Stimulated activated CD8-positive, alpha-beta memory T cell treated with anti-CD3 and anti-CD28 coated beads, Interleukin-7, amount 100 ng/mL, for 1 hour (primary cell): ENCODE measurements at places on chromosomes 3 and 15.

- DNase-seq: no peak
These were observed 3.2 kb upstream of the CNOT10 start for GRCh38 chr3:32681811-32682210.

GRCh38 chr3:131360191-131360755 is 21.3 kb upstream of the NUDT16 start:
- DNase-seq: no peak

GRCh38 chr3:88912294-88912877 is 195.0 kb upstream of the EPHA3 start:
- no peak for DNase-seq

DNA sequence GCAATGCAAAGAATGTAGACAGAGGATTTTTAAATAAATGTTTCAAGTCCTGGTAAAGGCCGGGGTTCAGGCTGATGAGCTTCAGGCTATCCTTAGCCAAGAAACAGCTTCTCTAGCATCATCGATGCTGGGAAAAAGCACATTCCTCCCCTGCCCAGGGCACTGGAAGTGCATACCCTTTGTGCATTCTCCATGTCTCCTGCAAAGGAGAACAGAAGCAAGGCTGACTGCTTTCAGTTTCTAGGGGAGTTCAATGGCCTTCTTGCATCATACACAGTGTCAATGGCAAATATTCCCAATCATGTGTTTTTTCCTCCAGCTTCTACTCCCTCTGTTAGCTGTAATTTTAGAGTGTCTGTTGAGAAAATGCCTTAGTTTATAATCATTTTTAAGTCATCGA is 59.9 kb downstream of the GPR176 start:
- no peak for DNase-seq

DNA sequence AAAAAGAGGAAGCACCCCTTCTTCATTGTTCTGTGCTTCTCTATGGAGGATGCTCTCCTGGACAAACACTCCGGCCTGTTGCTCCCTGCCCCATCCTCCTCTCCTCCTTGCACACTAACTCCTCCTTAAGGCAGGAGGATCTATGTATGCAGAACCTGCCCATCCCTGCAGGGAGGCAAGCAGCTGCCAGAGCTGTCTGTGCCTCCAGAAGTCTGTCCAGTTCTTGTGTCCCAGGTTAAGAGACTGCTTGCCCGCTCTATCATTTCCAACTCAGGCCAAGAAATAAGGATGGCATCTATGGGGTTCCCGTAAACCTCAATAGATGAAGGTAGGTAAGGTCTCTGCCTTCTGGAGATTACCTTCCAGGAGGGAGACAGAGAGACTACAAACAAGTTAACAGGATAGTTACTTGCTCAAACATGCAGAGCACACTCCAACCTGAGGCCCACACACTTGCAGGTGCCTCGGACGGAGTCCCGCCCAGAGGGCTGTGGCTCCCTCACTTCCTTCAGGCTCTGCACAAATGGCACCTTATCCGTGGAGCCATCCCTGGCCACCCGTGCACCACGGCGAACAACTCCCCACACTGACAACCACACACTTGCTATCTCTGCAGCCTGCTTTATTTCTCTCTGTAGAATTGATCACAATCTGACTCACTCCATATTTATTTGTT is 6.9 kb downstream of the XXYLT1 start:
- DNase-seq: no peak
